ENCODE measurements at places on chromosomes 16 and 17.
A peak's percentile ranks its signal among the peaks of the same experiment; 100 is the strongest.

DNA sequence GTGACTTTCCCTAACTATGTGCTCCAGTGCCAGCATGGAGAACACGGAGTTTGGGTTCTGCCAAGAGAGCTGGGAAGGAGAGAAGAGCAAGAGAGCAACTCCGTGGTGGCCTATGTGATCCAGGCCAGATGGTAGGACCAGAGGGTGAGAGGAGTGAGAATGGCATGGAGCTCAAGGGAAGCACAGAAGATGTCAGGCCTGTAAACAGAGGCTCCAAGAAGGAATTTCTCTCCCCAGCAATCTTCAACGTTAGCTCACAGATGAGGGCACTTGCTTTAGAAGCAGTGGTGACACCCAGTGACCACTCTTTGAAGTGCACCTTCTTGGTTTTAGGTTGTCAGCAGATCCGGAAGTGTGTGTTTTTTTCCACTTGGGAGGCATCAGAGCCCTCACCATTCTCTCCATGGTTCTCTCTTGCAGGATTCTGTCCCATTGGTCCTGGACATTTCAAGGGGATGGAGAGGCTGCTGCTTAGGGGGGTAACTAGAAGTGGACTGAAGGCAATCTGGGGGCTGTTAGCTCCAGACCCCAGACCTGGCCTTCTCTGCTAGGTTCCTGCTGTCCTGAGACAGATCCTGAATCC lies 18.1 kb upstream of the TMEM98 start:
- DNase-seq: peak; percentile 51

DNA sequence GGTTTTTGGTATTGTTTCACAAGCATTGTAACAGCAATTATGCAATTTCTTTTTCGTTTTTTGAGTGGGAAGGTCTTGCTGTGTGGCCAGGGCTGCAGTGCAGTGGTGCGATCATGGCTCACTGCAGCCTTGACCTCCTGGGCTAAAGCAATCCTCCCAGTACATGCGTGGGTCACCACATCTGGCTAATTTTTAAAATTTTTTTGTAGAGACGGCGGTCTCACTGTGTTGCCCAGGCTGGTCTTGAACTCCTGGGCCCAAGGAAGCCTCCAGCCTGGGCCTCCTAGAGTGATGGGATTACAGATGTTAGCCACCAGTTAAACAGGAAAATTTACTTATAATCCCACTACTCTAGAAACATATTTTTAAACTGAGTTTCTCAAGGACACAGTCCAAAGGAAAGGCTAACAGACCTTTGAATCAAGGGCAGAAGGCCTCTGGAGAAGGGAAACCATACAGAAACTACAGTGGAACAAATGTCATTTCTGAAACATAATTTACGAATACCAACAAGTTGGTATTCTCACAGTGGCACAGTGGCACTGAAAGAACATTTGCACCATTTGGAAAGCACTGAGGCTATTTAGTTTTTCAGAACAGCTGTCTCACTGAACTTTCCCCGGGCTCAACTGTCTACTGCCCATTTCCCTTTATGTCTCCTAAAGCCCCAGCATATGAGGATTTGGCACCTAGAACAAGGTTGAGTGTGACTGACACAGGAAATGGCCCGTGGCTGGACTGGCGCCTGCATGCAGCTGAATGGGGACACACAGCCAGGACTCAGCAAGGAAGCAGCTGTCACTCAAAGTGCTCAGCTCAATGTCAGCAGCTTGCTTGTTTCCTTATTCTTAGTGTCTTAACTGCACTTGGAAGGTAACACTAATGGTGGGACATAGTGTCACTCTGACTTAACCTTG lies 2.8 kb upstream of the PRKAR1A start:
- DNase-seq: no peak

DNA sequence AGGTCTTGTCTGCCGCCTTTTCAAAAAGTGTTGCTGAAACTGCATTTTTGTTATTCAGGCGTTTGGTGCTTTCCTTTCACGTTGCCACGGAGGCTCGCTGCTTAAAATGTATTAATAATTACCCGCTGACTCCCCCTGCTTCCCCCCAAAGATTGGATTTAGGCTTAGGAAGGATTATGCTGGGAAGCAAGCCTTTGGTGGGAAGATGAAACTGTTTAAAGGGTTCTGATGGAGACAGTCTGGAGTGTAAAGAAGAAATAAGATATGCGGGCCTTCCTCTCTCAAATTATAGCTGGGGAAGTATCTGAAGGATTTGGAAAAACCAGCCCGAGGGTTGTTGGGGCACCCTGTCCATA lies 1.1 kb downstream of the KSR1 start:
- peak; percentile 27 for DNase-seq

DNA sequence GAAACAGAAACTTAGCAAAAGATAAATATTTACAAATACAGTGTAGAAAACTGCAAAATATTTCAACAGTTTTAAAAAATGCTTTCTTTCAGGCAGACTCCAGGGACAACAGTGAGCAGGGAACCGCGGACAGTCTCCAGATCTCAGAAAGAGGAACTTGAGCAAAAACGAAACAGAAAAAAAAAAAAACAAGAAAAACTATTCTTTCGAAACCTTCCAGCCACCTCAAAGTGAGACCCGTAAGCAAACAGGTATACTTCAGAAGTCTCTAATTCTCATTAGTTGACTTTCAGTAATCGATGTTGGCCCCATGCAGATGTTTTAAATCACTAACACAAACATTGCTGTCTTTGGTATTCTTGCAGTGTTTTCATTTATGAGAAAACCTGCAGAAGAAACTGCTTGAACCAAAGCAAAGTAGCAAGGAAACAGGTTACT lies 15.7 kb upstream of the CCL1 start:
- DNase-seq: no peak

- DNase-seq: no peak
These were observed 6.3 kb downstream of the ZNF689 start for GRCh38 chr16:30603945-30604315.

Data from frontal cortex (tissue), 4 donors.